ENCODE measurements at places on chromosomes 6 and 20.

GRCh38 chr20:47981222-47981621, 195.9 kb upstream of the SULF2 start:
- no peak for DNase-seq

- DNase-seq, result no peak
Observed at GRCh38 chr6:37050854-37051137, 45.3 kb downstream of the FGD2 start.

GRCh38 chr20:62946918-62947317, 5.6 kb upstream of the SLC17A9 start:
- no peak for DNase-seq

GRCh38 chr20:33339515-33340058, 56.6 kb downstream of the BPIFB1 start:
- DNase-seq, result no peak

- no peak for DNase-seq
Observed at GRCh38 chr20:51259455-51259854, 236.5 kb upstream of the KCNG1 start.

GRCh38 chr20:709991-710779, 34.6 kb upstream of the SCRT2 start:
- no peak for DNase-seq

DNA sequence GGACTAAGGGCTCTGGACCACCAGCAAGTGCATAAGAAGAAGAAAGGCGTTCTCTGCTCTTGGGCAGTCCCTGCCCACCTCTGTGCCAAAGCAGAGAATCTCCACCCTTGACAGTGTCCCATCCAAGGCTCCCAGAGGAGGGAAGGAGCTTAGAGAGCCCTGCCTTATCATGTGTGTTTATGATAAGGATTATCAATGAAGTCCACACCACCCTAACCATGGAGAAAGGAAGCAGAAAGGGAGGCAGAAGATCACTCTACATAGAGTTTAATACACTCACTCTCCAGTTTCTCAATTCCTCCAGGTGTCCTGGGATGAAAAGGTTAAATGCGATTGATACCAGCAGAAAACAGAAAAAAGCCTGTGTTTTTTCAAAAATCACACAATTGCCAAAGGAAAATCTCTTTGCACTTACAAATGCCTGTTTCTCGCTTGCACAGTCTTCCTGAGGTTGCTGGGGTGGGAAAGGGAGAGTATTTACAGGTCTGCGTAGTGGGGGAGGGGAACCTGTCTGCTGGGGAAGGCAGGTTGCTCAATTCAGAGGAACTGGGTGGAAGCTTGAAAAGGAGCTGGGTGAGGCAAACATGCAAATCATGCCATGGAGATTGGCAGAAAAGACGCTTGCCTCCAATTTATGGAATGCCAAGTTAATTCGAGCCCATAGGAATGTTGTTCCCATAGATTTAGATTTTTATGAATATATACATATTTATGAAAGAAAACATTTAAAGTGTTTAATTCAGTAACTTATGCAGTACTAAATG, 104.0 kb downstream of the EYA2 start:
- DNase-seq, result no peak

DNA sequence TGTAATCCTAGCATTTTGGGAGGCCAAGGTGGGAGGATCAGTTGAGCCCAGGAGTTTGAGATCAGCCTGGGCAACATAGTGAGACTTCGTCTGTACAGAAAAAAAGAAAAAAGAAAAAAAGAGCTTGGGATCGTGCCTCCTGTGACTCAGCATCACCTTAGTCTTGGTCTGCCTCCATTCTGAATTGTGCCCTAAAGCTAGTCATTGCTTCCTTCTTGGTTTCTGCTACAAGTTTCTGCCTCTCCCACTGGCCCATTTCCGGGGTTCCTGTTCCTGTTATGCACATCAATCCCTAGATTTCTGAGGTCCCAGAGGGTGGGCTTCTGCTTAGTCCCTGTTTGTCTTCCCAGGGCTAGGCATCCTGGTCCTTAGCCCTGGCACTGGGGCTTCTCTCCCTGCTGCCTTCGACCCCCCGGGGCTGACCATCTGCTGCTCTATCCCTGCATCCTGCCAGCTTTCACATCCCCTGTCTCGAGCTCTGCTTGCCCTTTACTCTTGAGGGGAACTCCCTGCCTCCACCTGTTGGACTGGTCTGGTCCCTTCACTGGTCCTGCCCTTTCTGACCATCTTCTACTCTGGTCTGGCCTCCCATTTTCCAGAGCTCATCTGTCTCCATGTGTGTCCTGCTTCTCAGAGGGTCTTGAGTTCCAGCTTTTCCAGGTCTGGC, 77.5 kb upstream of the ESR1 start:
- DNase-seq, result no peak

DNA sequence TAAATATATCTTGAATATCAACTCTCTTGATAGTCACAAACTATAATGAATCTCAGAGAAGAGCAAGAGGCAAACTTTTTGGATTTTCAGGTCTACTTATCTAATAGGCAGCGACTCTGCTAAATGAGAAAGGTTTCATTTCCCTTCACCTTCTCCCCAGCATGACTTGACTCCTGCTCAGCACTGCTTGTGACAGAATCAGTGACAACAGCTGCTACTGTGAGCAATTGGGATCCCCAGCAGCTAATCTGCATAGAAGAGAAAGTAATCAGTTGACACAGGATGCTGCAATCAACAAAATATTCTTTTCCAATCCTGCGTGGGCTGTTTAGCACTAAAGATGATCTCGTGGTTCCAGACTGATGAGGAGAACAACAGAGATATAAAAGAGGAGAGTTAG, 205.5 kb downstream of the MMUT start:
- no peak for DNase-seq

GRCh38 chr20:46940616-46941015, 46.0 kb downstream of the EYA2 start:
- no peak for DNase-seq

DNA sequence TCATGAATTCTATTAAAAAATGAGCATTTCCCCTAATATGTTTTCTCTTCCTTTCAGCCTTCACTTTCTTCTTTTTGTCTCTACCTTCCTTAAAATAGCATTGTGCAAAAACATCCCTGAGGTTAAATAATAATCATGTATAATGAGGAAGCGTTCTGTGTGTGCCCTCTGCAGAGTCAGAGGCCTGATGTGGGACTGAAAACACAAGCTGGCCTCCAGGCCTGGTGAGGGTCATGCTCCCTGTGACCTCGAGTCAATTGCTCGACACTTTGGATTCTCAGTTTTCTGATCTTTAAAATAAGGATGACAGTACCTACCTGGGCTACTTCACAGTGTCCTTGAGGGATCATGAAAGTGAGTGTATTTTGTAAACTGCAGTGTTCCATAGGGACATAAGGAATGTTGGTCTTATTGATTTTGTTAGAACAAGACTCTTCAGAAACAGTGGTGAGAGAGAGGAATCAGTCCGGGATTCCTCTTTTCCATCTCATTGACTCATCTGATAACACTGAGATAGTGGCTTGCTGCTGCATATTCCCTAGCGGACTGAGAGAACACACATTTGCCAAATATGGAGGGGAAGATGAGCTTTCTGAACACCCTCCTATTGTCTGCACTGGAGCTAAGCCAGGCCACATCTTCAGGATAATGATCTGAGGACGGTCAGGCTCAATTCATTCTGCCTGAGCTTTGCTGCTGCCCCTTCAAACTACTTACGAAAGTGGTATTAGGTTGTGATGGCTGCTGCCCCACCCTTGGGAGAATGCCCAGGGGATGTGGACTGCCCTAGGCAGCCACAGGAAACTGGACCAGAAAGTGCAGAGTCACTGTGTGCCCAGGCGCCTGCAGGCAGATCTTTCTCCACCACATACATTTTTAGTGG, 39.6 kb upstream of the PDE7B start:
- no peak for DNase-seq

GRCh38 chr20:23363257-23363649, 1.3 kb downstream of the GZF1 start:
- DNase-seq, result no peak

GRCh38 chr20:46237736-46238135, 70.6 kb downstream of the CDH22 start:
- DNase-seq, result no peak

DNA sequence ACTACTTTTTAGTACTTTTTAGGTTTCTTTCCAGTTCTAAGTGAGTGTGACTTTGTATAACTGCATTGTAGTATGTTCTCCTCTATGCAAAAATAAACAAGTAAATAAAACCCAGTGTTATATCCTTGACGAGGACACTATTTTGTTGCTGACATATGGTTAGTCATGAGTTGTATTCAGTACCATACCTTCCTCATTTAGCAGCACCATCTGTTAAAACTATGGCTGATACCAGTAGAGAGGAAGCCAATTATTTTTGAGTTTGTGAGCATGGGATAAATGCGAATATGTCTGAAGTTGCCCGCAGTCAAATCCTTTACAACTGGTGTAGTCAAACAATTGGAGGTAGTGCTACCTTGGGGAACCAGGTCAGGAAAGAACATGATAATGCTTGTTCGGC, 74.1 kb downstream of the CDKAL1 start:
- DNase-seq, result no peak

- DNase-seq, result no peak
Observed at GRCh38 chr20:12354725-12355124, 437.0 kb downstream of the BTBD3 start.

- no peak for DNase-seq
Observed at GRCh38 chr20:16005021-16005914, 568.0 kb downstream of the KIF16B start.

DNA sequence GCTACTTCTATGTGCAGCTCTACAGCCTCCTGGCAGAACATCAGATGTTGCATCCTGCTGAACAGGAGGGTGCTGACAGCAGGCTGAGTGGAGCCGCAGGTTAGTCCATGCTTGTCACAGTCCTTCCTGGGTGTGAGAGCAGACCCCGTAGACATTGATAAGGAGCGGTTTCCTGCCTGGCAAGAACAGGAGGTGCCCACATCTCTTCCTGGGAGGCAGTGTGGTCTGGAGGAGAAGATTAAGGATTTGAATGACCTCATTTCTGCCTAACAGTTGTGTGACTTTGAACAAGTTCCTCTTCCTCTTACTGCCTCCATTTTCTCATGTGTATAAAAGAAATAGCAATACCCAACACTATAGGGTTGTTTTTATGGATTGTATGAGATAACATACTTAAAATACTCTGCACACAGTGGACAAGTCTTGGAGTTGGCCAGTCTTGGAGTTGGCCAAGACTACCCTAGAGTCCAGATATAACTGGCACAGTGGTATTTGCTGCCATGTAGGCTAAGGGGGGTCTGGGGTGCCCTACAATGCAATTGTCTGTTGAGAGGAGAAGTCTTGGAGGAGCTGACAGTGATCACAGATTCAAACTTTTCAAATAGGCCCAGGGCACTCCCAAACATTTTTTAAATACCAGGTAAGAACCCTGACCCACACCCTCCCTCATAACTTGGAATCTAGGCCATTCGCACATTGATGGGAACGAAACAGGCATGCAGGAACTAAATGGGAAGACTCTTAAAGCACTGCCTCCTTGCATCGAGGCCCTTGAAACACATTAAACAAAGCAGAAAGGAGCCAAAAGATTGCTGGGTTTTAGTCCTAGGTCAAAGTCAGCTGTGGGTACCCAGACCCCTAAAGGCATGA, 32.6 kb upstream of the TBC1D7 start:
- DNase-seq, result no peak

GRCh38 chr6:33722103-33722623, 10.7 kb upstream of the UQCC2 start:
- no peak for DNase-seq

- peak; percentile 56 for DNase-seq
Observed at GRCh38 chr6:7910654-7911344, at the start of gene TXNDC5. TXNDC5 (minus strand) TSS chr6:7910788; CDS start chr6:7910776, 12 bp downstream.

- no peak for DNase-seq
Observed at GRCh38 chr6:121442576-121442975, 7.1 kb downstream of the GJA1 start.
